GM04504 (cell line): ENCODE measurements at places on chromosomes 2 and 18.

- no peak for DNase-seq
These were observed 170.8 kb downstream of the TMEM18 start for GRCh38 chr2:506451-506850.

GRCh38 chr2:48714245-48714644, 41.3 kb downstream of the LHCGR start:
- DNase-seq = no peak

GRCh38 chr18:64720781-64721464, 572.0 kb upstream of the LINC00305 start:
- DNase-seq = no peak

DNA sequence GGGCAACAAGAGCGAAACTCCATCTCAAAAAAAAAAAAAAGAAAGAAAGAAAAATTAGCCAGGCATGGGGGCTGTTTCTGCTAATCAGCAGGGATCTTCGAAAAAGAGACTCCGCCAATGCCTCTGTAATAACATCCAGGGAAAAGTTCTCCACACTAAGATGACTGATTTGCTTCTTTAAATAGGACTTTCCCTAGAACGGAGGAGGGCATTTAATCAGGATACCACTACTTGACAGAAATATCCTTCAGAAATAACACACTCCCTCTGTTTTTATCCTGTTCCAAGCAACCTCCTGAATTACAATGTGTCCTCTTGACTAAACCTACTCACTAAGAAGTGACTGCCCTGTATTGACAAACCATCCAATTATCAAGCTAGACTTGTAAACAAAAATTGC, 21.7 kb downstream of the REV1 start:
- DNase-seq = no peak

DNA sequence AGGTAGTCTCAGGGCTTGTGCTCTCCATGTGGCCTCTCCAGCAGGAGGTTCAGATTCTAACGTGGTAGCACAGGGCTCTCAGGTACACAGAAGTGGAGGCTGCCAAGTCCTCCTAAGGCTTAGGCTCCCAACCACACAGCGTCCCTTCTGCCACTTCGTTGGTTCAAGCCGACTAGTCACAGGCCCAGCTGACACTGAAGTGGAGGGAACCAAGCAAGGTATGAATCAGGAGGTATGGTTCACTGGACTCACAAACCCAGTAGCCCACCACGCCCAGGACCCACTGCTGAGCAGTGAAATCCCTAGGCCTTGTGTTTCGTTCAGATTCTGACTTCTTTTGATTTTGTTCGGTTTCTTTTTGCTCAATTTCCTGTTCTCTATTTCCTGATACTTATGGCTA, 46.0 kb upstream of the SEC11C start:
- DNase-seq = no peak

- DNase-seq = no peak
These were observed 64.6 kb downstream of the MBD2 start for GRCh38 chr18:54159906-54160305.
